ENCODE measurements at places on chromosomes 4 and X.
A peak's percentile ranks its signal among the peaks of the same experiment; 100 is the strongest.

DNA sequence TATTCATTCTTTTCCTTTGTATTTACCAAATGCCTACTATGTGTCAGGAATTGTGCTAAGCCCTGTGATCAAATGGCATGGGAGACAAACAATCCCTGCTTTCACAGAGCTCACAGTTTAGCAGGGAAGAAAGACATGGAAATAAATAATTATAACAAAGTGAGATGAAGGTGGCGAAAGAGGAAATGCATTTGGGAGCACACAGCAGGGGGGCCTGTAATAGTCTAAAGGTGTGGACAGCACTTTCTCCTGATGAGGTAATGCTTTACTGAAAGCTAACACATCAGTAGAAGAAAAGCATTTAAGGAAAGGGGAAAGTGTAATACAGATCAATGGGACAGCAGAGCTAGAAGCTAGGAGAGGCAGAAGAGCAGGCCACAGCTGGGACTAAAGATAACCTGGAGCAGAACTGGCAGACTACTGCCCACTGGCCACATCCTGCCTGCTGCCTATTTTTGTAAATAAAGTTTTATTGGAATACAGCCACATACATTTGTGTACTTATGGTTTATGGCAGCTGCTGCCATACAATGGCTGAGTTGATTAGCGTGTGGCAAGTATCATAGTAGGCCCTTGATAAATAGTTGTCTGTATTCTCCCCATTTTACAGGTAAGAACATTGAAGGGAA is 67.1 kb upstream of the TAPT1 start:
- no peak for DNase-seq

GRCh38 chr4:105509291-105509690 is 35.4 kb upstream of the PPA2 start:
- no peak for DNase-seq

- DNase-seq, result no peak
Observed at GRCh38 chr4:91228659-91229058, 1075.1 kb upstream of the GRID2 start.

DNA sequence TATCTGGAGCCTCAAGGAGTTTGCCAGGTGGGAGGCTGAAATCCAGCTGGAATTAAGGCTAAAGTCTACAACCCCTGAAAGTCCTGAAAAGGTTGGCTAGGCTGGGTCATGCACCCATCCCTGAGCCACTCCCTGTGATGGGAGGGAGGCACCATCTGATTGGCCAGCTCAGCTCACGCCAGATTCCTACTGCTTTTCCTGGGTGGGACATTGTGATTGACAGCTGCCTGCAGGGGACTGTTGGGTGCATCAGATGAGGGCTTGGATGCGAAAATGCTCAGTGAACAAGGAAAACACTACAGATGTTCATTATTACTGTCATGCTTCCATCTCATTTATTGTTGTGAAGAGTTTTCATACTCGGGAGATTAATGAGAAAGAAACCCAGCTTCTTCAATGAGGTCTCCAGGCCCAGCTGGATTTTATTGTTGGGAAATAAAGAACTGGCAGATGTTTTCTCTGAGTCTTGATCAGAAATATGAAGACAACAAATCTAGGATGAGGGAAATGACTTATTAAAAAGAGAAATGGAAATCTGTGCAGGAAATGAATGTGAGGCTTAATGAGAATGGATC is 185.9 kb downstream of the STK32B start:
- DNase-seq, result no peak

GRCh38 chrX:141733371-141733770 is 34.8 kb upstream of the SPANXD start:
- no peak for DNase-seq

DNA sequence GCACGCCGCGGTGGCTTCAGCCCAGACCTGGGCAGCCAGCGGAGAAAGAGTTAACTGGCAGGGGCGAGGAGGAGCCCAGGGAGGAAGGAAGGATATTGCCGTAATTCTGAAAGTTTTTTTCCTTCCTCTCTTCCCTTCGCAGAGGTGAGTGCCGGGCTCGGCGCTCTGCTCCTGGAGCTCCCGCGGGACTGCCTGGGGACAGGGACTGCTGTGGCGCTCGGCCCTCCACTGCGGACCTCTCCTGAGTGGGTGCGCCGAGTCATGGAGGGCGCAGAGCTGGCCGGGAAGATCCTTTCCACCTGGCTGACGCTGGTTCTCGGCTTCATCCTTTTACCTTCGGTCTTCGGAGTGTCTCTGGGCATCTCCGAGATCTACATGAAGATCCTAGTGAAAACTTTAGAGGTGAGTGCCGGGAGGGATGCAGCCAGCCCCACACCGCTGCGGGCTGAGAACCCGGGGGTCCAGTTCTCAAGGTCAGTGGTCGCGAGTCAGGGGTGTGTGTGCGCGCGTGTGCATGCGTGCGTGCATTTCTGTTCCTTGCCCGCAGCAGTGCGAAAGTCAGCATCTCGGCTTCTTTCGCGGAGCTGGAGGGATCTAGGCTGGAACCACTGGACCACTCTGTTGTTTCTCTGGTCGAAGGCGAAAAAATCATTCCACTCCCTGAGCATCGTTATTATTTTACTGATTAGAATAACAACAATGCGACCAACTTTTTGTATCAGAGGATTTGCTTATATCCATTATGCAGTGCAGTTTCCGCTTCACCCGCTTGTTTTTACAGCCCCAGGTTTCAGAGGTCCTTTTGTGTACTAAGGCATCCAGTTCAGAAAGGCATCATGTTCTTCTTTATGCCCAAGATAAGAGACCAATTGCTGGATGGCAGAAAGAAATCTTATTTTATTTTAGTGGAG is 709 bp downstream of the GPAT3 start:
- no peak for DNase-seq

DNA sequence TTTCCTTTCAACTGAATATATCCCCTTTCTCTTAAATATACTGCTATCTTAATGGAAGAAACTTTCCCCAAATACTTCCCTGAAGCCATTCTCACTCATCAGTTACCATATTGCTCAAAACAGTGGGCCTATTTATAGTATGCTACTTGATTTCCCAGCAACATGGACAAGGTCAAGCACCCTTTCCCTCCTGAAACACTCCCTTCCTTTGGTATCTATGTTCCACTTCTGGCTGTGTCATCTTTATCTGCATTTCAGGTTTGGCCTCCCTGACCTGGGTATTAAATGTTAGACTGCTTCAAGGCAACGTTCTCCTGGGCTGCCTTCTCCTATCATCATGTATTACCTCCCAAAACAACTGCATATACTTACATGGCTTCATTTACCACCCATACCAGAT is 101.3 kb downstream of the ZAR1 start:
- no peak for DNase-seq

DNA sequence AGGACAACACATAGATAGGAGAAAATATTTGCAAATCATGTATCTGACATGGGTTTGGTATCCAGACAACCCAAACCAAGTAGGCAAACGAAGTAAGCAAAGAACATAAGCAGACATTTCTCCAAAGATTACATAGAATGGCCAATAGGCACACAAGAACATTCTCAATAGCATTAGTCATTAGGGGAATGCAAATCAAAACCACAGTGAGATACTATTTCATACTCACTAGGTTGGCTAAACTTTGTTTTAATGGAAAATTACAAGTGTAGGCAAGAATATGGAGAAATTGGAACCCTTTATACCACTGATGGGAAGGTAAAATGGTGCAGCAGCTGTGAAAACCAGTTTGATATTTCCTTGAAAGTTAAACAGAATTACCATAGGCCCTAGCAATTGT is 74.7 kb downstream of the CHRNA9 start:
- no peak for DNase-seq

- no peak for DNase-seq
Observed at GRCh38 chr4:78584863-78585547, 33.4 kb downstream of the ANXA3 start.

DNA sequence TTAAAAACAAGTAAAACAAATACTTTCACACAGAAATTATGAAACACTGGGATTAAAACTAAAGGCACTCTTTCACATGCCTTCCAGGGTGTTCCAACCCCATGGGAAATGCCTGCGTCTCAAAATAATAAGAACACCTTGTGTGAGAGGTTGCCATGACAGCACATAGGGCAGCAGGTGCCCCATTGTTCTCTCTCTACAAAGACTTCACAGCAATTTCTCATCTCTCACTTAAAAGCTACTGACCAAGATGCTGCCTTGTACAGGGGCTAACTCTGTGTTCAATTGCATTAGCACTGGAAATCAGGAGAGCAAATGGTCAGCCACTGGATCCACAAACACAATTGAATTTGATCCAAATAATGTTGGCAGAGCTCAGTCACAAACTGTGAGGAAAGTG is 102.5 kb upstream of the GALNTL6 start:
- no peak for DNase-seq

DNA sequence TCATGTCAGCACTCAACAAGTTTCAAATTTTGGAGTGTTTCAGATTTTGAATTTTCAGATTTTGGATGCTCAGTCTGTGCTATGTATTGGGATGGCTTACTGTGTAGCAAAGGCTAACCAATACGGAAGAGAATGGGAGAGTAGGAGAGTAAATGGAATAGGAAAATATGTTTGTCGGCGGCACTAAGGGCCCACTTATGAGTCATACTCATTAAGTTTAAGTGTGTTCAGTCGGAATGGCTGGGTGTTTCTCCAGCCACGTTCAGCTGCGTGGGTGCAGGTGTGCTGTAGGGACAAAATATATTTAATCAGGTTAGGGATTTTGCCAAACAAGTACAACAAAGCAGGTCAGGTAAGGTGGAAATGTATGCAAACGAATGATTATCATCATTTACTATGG is 13.6 kb downstream of the FTHL17 start:
- no peak for DNase-seq

GRCh38 chr4:25367004-25367621 is 9.9 kb upstream of the ANAPC4 start:
- no peak for DNase-seq

GRCh38 chr4:90546114-90546513 is 418.9 kb downstream of the CCSER1 start:
- DNase-seq, result no peak

GRCh38 chrX:147376601-147377422 is 534.9 kb upstream of the FMR1 start:
- DNase-seq, result no peak

DNA sequence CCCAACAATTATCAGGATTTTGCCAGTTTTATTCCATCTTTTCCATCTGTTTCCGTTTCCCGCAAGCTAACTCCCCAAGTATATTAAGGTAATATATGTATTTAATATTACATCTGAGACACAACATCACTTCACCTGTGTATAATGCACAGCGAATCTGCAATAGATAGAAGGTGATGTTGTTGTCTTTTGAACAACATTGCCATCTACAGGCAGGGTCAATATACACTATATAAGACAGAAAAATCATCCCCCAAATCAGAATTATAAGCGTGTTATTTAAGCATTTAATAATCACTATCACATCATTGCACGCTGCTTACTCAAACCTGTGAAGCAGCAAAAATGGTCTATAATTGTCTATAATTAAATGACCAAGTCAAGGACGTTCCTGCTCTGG is 1115.5 kb downstream of the NLGN4X start:
- DNase-seq, result no peak

GRCh38 chr4:30770049-30770549 is 49.9 kb downstream of the PCDH7 start:
- no peak for DNase-seq

GRCh38 chr4:21765810-21766407 is 182.7 kb downstream of the KCNIP4 start:
- no peak for DNase-seq

GRCh38 chrX:24969812-24970211 is 46.0 kb downstream of the ARX start:
- DNase-seq, result no peak

DNA sequence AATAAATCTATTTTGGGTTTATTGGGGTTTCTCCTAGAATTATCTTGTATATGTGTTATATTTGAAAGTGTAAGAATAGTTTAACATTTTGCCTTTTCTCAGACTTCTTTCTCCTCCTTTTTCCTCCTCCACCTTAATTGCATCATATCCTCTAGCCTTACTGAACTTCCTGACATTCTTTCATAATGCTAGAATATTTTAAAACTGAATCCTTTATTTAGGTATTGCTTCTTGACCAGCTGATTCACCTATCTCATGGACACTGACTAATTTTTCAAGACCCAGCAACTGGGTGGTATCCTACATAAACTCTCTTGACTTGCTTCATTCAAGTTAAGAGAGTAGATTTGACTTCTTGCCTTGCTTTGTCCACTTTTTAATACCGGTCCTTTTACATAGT is 1508.9 kb downstream of the STIM2 start:
- DNase-seq, result no peak

DNA sequence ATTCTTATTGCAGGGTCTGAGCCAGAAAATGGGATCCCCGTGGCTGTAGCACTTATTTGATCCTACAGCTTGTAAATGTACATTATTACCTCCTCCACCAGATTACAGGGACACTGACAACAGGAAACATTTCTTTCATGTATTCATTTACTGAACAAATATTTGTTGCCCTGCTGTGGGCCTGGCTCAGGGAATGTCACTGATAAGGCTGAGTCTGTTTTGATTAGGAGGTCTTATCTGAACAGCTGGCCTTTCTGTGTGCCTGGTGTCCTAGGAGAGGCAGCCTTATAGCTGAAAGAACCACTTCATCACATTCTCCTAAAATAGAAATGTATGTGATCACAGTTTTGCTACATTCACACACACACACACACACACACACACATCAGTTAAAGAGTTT is 45.5 kb upstream of the PROM1 start:
- DNase-seq, result no peak

DNA sequence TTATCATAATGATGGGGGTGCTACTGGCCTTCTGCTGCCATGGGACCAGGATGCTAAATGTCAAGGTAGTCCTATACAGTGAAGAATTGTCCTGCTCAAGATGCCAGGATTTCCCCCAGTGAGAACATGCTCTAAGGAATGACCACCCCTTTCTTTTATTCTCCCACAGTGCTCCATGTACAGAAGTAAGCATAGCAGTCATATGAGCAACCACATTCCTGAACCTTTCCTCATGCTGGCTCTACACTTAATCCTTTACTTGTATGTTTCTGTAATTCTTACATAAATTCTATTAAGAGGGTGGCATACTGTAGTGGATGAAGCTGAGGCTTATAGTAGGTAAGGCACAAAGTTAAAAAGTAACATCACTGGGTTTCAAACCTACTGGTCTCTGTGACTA is 20.2 kb downstream of the CYP2U1 start:
- no peak for DNase-seq

DNA sequence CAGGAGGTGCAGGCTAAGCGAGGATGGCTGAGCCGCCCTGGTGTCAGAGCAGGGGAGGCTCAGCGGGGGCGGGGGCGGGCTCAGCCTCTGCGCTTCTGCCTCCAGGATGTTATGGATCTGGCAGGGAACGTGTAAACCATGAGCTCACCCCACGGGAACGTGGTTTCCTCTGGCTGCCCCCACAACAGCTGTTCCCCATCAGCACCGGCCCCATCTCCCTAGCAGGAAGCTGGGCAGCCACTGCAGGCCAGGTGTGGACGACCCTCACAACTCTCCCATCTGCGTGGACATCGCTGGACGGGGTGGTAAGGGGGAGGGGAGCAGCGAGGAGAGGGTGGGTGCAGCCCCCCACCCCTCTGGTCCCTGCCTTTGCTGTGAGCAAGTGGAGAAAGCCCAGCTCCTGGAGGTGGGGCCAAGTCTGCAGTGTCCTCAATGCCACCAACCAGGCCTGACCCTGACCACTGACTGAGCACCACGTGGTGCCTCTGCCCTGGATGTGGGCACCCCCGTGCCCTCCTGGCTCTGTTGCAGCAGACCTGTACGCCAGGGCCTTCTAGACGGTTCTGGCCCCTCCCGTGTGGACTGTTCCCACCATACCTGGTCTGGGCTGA is 28.1 kb upstream of the SPON2 start:
- DNase-seq, result peak; percentile 16

Data from activated CD8-positive, alpha-beta memory T cell treated with anti-CD3 and anti-CD28 coated beads, Interleukin-2, amount 50 U/mL, for 4 hours (primary cell).